Naive B cell (primary cell): ENCODE measurements at places on chromosomes 11 and 22.
A peak's percentile ranks its signal among the peaks of the same experiment; 100 is the strongest.

DNA sequence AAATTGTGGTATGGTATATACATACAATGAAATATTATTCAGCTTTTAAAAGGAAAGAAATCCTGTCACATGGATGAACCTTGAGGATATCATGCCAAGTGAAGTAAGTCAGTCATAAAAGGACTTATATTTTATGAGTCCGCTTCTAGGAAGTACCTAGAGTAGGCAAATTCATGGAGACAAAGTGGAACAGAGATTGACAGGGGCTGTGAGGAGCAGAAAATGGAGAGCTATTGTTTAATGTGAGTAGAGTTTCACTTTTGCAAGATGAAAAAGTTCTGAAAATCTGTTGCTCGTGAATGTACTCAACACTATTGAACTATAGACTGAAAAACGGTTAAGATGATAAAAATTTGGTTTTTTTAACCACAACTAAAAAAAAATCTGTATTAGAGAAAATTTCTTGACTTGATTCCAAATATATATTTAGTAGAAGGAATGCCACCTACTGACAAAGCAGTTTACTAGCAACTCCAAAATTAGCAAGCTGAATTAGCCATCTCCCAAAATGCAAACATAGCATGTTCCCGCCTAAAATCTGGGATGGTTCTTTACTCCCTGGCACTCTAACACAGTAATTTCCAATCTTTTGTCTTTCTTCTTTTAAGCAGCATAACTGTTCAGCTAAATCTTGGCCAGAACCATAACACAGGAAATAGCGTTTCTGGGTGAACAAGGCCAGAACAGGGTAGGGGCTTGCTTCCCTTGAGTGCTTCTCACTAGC lies 1.5 kb downstream of the UFD1 start:
- DNase-seq, result no peak

- DNase-seq, result no peak
These were observed 692 bp upstream of the MOB2 start for GRCh38 chr11:1487091-1487850.

GRCh38 chr22:27111796-27112672 lies 454.6 kb downstream of the MIAT start:
- no peak for DNase-seq

DNA sequence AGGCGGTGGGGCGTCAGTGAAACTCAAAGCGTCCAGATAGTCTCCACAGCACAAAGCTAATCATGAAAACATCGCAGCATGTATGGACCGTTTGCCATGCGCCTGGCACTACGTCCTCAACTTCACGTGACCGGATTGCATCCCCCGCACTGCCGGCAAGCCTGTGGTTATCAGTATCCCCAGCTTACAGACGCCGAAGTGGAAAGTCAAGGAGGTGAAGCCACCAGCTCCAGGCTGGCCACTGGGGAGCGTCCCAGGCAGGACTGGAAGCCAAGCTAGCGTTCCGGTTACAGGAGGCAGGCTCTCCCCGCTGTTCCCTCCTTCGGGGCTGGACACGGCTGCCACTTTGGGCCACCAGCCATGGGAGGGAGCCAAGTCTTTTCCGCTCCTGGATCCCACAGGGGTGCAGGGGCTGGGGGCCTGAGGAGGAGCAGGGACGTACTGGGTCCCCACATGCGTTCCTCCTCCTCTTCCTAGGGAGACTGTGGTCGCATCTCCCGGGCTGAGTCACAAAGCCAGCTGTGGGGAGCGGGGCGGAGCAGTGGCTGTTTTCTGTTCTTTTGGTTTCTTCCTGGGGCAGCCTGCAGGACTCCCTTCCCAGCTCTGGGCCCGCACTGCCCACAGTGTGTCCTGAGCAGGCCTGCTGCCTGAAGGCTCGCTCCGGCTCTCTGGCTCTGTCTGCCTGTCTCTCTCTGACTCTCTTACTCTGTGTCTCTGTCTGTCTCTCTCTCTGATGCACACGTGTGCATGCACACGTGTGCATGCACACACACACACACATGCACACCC lies 4.3 kb upstream of the OSBPL5 start:
- DNase-seq, result no peak

GRCh38 chr11:121472312-121472711 lies 19.5 kb upstream of the SORL1-AS1 start:
- no peak for DNase-seq

GRCh38 chr11:27129686-27130085 lies 89.1 kb downstream of the BBOX1 start:
- no peak for DNase-seq

GRCh38 chr11:12536566-12536965 lies 137.7 kb upstream of the TEAD1 start:
- no peak for DNase-seq

DNA sequence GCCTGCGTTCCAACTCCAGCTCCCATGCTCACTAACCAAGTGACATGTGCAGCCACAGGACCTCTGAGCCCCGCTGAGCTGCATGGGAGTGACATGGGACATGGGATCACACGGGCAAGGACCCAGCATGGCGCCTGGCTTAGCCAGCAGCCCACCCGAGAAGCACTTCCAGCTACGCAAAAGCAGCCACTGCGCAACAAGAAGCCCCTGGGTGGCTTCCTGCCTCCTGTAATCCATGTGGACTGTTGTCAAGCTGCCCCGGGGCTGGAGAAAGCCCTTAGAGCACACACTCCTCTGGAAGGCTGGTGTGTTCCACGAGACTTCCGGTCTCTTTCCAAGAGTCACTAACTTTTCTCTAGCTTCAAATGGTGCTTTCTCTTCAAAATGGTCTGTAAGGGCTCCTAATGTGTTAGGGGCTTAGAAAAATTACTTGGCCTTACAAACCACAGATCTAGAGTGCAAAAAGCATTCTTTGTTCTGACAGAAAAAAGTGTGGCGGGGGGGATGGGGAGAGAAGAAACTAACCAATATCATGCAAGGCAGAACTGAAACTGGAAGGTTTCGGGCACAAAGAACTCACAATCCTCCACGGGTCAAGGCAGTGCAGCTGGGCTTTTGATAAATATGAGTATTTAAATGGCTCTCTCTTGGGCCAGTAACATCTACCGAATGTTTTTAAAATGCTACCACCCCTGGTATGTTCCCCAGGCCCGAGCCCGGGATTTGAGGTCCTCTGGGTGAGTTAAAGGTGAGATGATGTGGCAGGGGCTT lies 5.5 kb downstream of the C11orf24 start:
- peak; percentile 66 for DNase-seq

DNA sequence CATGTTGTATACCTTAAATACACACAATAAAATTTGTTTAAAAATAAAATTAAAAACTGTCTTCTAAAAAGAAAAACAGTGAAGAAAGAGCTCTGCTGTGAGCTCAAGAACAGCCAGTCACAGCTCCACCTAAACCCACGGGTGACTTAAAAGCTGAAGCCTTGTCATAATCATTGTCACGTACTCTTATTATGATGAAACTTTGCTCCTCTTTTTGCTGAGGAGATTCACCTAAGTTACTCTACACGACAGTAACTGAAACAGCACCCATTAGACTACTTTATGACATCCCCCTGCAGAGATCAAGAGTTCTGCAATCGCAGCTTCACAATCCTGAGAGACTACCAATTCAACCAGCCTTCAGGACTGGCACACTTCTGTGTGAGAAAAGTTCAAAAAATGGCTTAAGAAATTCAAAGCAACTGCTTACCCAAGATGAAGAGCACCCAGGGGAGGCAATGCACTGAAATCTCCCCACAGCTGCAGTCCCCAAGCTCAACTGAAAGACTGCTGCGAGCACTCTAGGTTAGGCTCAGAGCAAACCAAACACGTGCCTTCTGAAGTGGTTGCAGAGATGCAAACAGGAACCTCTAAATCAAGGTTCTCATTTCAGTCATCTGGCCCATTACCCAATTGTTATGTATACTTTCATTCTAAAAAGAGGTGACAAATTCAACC lies at the start of gene JAML:
Gene JAML, minus strand, starts transcription at position 501 of the 678 bp plus-strand sequence. CDS start 10,145 bp downstream, outside the sequence.
- peak; percentile 23 for DNase-seq

- no peak for DNase-seq
These were observed 787 bp downstream of the SMDT1 start for GRCh38 chr22:42080287-42080686.

GRCh38 chr11:76591416-76591815 lies 79.1 kb downstream of the LRRC32 start:
- no peak for DNase-seq

GRCh38 chr22:28440592-28441390 lies 238.8 kb downstream of the TTC28 start:
- DNase-seq, result no peak

- no peak for DNase-seq
These were observed 1.3 kb upstream of the LIMK2 start for GRCh38 chr22:31210556-31211421.

GRCh38 chr11:67627812-67628624 lies 1.7 kb downstream of the NUDT8 start:
- DNase-seq, result no peak

DNA sequence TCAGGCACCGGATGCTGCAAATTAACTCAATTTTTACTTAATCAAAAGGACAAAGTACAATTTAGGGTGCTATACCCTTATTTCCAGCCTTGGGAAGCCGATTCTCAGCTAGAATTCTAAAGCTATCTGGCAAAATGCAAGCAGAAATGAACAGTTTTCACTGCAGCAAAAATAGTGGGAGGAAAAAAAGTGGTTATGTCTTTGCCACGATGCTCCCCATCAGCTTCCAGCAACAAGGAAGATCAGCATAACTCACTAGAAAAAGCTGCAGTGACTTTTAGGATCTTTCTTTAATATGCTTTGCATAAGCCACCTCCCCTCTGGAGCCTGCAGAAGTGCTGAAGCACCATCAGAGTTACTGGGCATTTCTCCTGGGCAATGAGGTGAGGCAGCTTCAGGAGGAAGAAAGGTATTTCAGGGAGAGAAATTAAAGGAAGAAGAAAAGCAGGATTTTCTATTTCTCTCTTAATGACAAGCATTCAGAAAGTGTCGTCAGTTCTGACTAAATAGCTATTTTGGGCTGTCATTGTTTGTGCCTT lies 702.9 kb downstream of the DLG2 start:
- no peak for DNase-seq

DNA sequence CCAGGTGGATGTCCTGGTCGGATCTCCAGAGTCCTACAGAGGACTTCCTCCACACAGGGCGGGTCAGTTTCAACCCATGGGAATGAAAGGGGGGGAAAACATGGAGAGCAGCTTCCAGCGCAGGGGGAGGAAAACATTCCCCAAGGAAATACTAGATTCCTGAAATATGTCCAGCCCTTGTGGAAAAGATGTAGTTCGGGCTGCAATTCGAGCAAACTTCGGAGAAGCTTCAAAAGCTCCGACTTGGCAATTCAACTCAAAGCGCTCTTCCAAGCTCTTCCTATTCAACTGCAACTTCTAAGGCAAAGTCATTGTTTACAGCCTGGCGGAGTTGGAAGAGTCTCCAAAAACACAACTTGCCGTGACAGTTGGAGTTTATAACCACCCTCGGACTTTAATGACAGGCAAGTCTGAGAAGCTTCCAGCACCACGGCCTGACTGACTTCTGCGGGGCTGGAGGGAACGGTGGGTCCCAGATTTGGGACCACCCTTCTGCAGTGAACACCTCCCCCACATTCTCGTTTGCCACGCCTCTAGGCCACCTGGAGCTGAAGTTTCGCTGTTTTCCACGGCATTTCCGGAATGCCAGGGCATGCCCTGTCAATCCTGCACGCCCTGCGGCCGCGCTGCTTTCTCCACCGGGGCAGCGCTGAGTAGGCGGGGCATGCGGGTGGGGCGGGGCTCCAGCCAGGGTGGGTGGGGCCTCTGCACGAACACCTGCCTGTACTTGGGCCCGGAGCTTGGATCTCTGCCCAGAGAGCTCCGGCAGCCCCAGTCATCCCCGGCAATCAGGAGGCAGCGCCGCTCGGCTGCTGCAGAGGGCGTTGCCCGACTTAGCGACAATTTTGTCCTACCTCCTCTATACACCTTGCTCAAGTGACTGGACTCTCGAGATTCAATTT lies 49.0 kb upstream of the BIRC3 start:
- peak; percentile 61 for DNase-seq

- peak; percentile 98 for DNase-seq
These were observed at the start of gene C11orf24 for GRCh38 chr11:68271781-68272608. TSS of gene C11orf24 (minus strand) at chr11:68271973. CDS start at chr11:68263767, 8,206 bp downstream.
